ENCODE measurements at places on chromosomes 3 and 15. TPM values are rescaled to one million over a fixed set of nuclear protein-coding genes. Genes with fewer than 3 reads are reported as not detected.

Gene SLC6A1
- total RNA-seq = 2.1 TPM

Gene KBTBD13
- total RNA-seq = 0.06 TPM

Gene SLC38A3
- 1.6 TPM for total RNA-seq

Gene TP63
- total RNA-seq = 1.1 TPM

- no peak for DNase-seq
Measured at GRCh38 chr3:39202094-39202493, 9.7 kb upstream of the XIRP1 start.

DNA sequence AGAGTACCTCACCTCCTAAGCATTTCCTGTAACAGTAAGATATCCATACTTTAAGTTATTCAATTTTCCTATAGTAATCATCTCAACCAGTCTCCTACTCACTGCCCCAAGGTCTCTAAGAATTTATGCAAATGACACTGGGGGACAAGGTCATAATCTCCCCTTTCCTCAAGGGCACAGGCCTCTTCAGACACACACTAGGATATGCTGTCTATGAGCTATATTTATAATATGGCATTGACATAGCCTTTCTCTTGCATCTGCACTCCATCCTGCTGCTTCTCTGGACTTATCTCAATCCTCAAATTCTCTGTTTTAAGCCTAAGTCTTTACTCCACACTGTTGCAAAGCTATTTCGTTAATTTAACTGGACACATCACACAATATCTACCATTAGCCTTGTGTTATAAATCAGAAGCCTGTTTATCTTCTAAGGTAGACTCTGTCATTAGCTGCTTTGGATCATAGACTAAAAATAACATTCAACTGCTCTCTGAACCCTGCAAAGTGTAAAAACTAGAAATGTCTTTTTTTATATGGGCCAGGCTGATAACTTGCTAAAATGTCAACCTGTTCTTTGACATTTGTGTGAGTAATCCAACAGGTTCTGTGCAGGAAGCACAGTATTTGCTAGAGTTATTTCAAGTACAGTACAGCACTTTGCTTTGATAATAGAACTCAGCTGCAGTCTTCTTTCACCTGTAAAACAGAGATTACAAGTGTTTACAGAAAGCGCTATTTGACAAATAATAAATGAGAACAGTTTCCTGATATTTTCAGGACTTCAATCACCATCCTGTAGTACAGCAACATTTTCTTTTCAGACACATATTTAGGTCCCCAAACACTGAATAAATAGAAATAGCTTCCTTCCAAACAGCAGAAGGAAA lies 17.8 kb upstream of the SEC62 start:
- no peak for DNase-seq

DNA sequence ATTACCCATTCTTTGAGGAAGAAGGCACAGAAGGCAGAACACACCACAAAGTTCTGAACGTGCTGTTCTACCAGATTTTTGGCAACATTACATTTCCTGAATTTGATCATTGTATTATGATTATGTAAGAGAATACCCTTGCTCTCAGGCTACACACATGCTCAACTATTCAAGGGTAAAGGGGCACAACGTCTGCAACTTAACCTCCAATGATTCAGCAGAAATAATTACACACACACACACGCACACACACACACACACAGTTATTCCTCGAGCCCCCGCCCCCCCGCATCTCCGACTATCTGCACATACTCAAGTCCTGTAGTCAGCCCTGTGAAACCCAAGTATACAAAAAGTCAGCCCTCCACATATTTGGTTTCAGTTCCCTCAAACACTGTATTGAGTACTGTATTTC lies 26.8 kb downstream of the RPN1 start:
- DNase-seq = no peak

DNA sequence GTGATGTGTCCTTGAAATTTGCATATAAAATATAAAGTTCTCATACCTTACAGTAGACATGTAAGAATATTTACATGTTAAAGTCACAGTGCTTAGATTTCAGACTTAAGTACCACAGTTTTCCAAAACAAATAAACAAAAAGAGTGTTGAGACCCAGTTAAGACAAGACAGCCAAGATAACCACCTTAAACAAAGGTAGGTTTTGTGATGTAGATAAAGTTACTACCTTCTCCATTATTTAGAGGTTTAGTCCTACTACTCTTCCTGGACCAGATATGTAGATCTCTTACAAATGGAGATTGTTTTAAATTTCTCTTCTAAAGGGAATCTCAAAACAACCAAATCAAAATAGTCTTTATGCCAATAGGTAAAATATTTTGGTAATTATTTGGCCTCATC lies 15.7 kb downstream of the OR5H15 start:
- DNase-seq = no peak

- no peak for DNase-seq
Measured at GRCh38 chr3:4981665-4982494, 2.6 kb downstream of the BHLHE40 start.

DNA sequence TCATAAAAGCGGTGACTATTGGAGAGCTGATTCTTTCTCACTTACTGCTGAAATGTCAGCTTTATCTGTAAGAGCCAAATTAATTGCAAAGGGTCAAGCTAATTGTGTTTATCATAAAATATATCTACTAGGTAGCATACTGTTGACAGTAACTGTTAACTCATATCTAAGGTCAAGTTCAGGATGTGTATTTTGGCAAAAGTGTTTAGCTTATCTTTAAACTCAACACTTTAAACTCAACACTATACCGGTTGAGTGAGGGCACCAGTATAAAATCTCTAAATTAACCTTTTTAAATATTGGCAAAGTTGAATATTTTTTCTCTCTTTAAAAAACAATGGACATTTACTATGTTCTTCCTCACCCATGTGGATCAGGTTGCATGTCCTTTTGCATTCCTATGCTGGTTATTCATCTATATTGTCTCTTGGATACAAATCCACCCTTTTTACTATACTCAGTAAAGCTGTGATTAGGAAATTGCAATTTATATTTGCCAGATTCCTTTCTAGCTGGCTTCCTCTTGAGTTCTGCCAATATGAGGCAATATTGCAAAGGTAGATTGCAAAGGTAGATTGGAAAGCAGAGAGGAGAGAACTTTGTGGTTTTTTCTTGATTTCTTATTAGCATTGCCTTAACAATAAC lies 344.6 kb upstream of the DCBLD2 start:
- DNase-seq = no peak

GRCh38 chr3:187994221-187995042 lies 159.5 kb upstream of the LPP start:
- no peak for DNase-seq

- DNase-seq = no peak
Measured at GRCh38 chr3:13024765-13025065, 48.5 kb downstream of the IQSEC1 start.

DNA sequence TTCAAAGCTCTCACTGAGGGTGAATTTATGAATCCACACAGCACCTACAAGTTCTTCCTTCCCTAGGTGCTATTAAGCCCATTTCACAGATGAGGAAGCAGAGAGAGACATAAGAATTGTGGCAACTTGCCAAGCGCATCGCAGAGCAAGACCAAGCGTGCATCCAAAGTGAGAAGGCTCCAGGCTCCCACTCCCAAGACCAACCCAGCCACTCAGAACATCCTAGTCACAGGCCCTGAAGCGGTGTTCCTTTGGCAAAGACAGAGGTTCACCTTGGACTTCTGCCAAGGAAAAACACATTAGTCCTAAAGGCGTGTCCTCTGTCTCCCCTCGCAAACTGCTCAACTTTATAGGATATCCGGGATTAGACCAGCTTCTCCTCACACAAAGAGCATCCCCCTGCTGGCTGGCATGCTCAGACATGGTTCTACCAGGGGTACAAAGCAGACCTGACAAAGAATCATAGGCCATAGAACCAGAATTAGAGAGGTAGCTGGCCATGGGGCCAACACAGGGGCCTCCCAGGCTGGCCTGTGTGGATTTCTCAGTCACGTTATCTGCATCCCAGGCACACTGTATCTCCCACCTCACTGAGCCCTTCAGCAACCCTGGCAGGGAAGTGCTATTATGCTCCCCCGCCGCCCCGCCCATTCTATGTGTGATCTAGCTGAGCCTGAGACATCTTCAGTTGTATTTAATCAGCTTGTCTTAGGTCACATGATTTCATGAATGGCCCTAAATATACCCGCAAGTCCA lies 160.2 kb downstream of the FOXP1 start:
- no peak for DNase-seq

- no peak for DNase-seq
Measured at GRCh38 chr15:99764522-99764921, 31.3 kb upstream of the LYSMD4 start.

GRCh38 chr3:44045476-44046275 lies 196.0 kb upstream of the TOPAZ1 start:
- peak; percentile 47 for DNase-seq

- no peak for DNase-seq
Measured at GRCh38 chr15:74855857-74856256, 12.9 kb upstream of the ULK3 start.

DNA sequence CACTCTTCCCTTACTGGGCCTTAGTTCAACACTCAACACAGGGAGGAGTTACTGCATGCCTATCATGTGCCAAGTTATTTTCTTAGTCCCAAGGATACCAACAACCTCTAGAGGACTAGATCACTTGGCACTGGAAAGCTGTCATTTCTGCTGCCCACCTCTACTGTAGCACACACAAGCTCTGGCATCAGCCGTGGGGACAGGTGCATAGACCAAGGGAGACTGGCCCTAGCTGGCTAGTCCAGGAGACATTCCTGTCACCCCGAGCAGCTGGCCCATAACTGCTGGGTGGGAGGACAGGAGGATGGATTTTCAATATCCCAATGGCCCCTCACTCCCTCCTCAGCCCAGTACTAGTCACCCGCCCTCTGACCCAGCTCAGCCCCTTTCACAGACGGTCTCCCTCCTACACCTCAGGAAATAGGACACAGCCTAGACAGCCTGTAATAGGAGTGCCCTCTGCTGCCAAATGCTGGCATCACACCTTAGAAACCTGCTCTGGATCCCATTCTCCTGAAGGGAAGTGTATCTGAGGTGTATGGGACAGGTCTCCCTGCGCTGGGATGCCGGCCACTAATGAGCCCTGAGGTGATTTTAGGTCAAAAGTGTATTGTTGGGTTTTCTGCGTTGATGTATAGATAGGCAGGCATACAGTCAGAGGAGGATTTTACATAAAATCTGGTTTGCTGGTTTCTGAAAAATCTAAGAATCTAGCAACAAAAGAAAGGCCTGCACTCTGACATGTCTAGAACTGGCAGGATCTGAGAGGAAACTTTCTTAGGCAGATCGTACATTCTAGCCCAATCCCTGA lies 3.4 kb upstream of the DZIP1L start:
- DNase-seq = peak; percentile 85

GRCh38 chr3:133967992-133968892 lies 61.5 kb downstream of the SLCO2A1 start:
- no peak for DNase-seq

DNA sequence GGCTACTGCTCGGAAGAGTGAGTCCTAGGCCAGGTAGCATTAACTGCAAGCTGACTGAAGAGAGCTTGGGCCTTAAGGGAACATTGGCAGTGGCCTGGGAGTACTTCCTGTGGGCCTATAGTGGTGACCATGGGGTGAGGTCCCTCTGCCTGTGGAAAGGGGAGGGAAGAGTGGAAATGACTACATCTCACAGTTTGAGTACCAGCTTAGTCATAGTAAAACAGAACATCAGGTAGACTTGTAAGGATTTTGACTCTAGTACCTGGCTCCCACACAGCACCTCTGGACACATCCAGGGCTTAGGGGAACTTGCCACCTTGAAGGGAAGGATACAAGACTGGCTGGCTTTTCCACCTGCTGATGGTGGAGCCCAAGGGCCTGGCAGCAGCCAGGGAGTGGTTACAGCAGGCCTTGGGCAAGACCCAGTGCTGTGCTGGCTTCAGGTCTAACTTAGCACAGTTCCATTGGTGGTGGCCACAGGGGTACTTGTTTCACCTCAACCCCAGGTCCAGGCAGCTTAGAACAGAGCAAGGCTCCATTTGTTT lies 147.8 kb downstream of the SLC9A9 start:
- no peak for DNase-seq

DNA sequence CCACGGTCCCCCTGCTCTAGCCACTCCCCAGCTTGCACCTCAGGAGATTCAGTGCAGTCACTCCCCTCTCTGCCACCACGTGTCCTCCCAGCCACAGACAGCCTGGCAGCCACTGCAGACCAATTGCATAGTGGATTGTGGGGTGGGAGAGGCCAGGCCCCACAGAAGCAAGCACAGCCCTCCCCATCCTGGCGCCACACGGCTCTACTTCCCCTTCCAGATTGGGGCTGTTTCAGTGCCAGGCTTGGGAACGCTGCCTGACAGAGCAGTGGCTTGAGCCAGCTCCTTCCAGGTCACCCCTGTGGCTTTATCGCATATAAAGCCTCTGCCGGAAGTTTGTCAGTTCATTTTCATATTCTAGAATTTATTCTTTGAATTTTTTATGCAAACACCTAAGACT lies 90.7 kb downstream of the TMEM266 start:
- no peak for DNase-seq

GRCh38 chr3:115537669-115538068 lies 85.6 kb upstream of the GAP43 start:
- DNase-seq = no peak

DNA sequence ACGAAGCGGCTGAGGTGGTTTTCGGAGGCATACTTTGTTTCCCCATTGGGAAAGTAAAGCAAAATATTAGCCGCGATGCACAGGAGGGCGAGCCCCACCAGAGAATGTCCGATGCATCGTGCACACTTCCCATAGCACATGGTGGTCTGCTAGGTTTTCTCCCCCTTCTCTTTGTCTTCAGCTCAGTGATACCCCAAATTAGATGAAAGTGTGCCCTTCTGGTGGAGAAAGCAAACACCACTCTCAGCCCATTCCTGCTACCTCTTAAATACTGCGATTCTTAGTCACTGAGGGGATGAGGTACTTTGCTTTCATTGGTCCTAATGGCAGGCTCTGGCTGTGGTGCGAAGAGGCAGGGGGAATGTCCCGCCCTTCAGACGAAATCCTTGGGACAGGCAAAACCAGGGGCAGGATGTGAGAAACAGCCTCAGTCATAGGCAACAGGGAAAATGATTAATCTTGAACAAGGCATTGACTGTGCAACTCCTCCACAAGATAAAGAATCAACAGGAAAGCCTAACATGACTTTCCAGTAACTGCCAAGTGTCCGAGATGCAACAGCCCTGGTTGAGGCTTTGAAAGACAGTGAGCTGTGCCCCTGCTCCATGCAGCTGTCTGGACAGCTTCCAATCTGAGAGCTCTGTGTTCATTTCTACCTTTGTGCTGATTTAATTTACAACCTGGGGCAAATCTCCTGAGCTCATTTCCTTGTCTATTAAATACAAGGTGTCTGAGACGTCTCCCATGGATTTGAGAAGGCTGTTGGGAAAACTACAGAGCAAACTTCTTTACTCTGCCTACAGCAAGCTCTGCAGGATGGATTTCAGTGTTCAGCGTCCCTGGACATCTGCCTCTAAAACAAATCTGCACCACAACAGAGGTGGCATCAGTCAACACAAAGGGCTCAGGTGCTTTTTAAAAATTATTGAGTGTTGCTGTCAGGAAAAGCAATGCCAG lies at the start of gene TM4SF1:
Gene TM4SF1, minus strand, starts transcription at position 242 of the 957 bp plus-strand sequence. Its CDS starts 102 bp downstream, at position 140.
- DNase-seq = peak; percentile 54

Measured in kidney (tissue), 22 donors.